Foreskin keratinocyte (primary cell): ENCODE measurements at places on chromosomes 3 and 15. TPM values are rescaled to one million over a fixed set of nuclear protein-coding genes. Genes with fewer than 3 reads are reported as not detected.

Gene GOLGA8S
- total RNA-seq, result 0.04 TPM in 1 of 2 replicates, not detected in the other

Gene CCDC54
- total RNA-seq, result not detected in 2 replicates

Gene WHAMM
- total RNA-seq, result 6.5 and 6.9 TPM in 2 replicates

Gene CHRNA3
- total RNA-seq, result not detected in 2 replicates
